NCI-H1417 treated with DMSO at 0.1 percent for 48 hours (cell line): ENCODE measurements at places on chromosomes 5 and 9.

- DNase-seq: no peak
Observed at GRCh38 chr5:150616024-150616470, 24.4 kb upstream of the SYNPO start.

DNA sequence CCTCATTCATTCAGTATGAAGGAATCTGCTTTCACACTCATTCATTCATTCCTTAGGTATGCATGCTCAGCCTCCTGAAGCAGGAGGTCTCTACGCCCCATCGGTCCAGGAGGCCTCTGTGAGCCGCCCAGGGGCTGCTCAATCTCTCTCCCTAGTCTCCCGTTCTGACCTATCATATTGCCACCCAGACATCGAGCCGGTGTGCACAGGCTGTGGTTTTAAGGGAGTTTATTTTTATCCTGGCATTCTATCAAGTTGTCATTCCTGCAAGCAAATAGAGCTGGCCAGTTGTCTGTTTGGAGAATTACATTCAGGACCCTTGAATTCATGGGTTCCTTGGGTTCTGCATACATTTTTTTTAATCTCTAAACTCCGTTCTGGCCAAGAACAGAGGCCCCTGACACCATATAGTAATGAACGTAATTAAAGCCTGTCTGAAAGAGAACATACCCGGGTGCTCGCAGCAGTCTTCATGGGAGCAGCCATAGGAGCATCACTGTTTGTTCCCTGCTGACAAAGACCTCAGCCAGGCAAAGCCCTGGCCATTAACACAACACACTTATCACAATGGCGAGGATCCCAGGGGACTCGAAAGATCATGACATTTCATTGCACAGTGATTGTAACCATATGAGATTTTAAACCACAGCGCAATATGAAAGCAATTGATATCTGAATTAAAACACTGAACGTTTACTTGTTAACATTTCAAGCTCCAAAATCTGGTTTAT is 80.9 kb downstream of the ADAMTS16 start:
- no peak for DNase-seq

DNA sequence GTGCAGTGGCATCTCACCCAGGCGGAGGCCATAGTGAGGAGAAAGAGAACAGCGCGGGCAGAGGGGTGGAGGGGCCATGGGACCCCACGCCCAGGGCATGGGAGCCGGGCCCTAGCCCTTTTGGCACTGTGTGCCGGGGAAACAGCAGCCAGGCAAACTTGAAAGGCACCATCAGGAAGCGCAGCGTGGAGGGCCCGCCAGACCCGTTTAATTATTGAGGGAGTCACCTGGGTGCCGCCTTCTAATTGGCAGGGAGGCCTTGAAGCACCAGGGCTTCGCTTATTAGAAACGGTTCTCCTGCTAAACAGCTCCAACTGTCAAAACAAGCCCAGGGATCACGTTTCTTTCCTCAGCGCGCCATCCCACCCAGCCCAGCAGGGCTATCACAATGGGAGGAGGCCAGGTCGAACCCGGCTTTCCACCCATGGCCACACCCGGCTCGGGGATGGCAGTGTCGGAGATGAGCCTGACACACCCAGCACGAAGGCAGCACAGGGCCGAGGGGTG is 104.6 kb upstream of the SARDH start:
- DNase-seq: peak; percentile 68

GRCh38 chr5:81556809-81557208 is 162.9 kb upstream of the ACOT12 start:
- no peak for DNase-seq

DNA sequence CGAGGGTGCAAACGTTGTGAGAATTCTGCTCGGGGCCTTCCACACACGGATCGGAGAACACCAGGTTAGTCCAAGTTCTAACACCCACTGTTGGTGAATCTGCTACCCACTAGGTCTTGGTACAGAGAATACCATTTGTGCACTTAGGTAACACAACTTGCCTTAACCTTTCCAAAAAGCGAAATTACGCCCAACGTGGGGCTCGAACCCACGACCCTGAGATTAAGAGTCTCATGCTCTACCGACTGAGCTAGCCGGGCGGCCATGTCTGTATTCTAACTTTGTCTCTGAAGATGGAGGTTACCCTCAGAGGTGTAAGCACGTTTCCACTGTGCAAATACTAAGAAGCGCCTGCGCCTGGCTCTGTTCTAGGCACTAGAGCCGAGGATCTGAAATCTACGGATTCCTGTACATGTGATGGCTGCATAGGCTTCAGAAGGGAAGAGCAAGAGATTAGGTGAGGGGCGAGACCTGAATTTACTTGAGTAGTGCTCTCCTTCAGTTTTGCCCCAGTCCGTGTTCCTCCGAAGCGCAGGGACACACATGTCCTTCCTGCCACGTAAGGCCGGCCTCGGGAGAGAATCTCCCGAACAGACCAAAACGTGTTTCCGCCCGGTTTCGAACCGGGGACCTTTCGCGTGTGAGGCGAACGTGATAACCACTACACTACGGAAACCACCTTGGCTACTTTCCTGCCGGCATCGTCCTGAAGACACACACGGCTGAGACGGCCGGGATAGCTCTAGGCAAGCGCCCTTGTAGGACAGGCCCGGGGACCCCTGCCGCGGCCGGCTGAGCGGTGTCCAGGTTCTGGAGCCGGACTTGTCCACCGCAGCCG is 1.1 kb upstream of the TRIM41 start:
- no peak for DNase-seq

- no peak for DNase-seq
Observed at GRCh38 chr5:75012748-75013147, 39.6 kb downstream of the GCNT4 start.

- no peak for DNase-seq
Observed at GRCh38 chr9:107008011-107008410, 145.0 kb downstream of the ZNF462 start.

DNA sequence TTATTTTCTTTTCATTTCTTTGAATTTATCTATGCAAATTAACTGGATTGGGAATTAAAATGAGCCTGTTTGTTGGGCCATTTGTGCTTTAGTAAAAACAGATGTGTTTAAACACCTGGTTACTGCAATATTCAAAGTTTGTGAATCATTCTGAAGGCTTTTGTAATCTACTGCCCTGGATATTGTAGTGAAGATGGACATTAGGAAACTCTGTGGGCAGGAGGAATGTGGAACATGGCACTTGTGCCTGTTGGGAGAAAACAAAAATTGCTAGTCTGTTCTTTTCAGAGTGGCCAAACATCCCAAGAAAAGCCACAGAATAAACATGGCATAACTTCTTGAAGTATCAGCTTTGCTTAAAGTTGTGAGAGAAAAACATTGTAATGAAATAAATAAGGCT is 40.8 kb downstream of the CHSY3 start:
- no peak for DNase-seq

DNA sequence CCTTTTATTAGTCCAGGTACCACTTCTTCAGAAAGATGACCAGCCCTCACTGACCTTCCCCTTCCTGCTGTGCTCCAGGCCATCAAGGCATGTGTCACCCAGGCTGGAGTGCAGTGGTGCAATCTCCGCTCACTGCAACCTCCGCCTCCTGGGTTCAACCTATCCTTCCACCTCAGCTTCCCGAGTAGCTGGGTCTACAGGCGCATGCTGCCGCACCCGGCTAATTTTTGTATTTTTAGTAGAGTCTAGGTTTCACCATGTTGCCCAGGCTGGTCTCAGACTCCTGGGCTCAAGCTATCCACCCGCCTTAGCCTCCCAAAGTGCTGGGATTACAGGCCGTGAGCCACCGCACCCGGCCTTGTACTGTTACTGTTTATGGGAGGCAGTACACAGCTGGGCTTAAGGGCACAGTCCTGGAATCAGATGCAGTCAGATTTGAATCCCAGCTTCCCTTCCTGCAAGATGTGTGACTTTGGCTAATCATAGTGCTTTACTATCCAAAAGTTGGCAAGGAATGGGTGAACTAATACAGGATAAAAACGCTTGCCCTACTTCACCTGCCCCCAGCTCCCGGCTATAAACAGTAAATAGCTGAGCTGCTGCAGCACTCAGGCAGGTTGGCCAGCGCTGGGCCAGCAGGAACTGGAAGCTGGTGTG is 483 bp upstream of the EIF4EBP3 start:
- no peak for DNase-seq

- no peak for DNase-seq
Observed at GRCh38 chr9:128124873-128125579, 2.5 kb downstream of the PTGES2 start.

DNA sequence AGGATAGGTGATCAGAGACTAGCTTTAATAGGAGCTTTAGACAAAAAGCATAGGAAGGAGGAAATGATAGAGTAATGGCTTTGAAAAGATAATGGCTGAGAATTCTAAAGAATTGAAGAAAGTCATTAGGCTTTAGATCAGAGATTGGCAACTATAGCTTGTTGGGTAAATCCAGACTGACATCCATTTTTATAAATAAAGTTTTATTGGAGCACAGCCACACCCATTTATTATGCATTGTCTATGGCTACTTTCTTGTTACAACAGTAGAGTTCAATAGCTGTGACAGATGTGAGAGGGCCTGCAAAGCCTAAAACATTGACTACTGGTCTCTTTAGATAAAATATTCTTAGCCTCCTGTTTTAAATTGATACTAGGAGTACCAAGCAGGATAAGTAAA is 40.7 kb upstream of the FYB1 start:
- no peak for DNase-seq

- DNase-seq: no peak
Observed at GRCh38 chr9:101098392-101098791, 69.9 kb downstream of the PLPPR1 start.

DNA sequence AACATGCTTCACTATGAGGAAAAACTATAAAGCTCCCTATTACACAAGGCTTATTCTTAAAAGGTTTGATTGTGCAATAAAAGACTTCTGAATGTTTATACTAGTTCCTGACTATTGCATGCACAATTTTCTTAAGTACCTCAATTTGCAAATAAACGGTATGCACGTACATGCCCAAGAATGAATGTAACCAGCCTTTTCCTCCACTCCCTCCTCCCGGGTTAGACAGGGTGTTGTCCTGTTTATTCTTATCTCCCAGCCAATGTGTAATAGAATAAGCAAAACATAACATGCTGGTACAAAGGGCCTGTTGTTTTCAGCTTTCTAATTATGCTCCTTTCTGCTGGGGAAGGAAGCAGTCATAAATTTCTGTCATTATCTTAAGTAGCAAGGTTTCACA is 79.1 kb downstream of the AOPEP start:
- DNase-seq: peak; percentile 55

- DNase-seq: peak; percentile 27
Observed at GRCh38 chr5:147188200-147189108, 46.4 kb upstream of the STK32A start.

DNA sequence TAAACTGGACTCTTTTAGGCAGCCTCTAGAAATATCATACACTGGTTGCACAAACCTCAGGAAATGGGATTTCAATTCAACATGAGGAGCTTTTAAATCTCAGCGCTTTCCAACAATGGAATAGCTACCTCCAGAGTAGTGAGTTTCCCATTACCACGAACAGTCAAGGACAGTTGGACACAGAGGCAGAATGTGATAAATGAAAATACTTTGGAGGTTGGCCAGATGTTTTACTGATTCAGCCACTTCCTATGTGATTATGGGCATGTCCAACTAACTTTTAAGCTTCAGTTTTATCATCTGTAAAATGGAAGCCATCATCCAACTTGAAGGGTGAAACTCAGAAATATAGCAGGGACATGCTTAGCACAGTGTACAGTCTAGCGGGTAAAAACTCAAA is 2.1 kb downstream of the FBXW2 start:
- no peak for DNase-seq

- no peak for DNase-seq
Observed at GRCh38 chr9:98099898-98100297, 19.1 kb downstream of the TRIM14 start.

- no peak for DNase-seq
Observed at GRCh38 chr9:31251386-31251785, 1133.1 kb upstream of the ACO1 start.

DNA sequence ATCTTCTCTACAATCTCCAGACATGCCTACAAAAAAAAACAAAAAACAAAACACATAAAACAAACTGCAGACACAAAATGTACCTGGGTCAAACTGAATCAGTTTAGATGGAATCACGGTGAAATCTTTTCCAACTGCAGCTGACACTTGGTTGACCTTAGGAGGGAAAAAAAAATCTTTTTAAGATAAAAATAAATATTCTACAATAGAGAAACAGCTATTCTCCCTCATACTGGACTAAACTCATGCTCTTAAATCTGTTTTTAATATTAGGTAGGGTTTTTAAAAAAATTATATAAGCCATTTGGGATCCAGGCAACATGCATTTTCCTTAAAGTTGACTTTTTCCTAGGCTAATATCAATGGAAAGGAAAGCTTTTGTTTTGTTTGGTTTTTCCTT is 33.8 kb upstream of the CER1 start:
- DNase-seq: no peak

GRCh38 chr5:113330533-113331208 is 104.1 kb downstream of the TSSK1B start:
- no peak for DNase-seq

- DNase-seq: peak; percentile 91
Observed at GRCh38 chr9:129460323-129461261, 160.3 kb downstream of the C9orf50 start.

DNA sequence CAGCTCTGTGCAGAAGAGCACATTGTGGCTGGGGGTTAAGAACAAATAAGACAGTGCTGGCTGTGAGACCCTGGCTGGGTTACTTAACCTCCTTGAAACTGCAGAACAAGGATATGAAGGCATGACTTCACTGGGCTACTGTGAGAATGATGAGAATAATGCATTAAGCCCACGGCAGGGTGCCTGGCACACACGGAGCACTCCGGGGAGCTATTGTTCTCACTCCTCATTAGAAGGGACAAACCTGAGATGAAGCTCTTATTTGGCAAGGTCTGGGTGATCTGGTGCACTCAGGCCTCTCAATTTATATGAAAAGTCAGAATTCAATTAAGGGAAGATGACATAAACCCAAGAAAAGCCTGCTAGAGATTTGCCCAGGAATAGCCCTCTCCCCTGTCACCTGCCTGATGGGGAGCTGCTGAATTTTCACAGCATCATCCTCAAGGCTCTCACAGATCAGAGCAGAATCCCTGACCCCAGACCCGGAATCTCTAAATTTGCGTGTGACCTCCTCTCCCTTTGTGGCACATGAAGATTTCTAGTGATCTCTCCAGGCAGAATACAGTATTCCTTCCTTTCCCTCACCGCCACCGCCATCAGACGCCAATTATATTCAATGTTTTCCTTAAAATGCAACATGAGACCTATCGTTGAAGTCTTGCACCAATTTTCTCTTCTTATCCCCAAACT is 102.1 kb downstream of the COL23A1 start:
- no peak for DNase-seq

DNA sequence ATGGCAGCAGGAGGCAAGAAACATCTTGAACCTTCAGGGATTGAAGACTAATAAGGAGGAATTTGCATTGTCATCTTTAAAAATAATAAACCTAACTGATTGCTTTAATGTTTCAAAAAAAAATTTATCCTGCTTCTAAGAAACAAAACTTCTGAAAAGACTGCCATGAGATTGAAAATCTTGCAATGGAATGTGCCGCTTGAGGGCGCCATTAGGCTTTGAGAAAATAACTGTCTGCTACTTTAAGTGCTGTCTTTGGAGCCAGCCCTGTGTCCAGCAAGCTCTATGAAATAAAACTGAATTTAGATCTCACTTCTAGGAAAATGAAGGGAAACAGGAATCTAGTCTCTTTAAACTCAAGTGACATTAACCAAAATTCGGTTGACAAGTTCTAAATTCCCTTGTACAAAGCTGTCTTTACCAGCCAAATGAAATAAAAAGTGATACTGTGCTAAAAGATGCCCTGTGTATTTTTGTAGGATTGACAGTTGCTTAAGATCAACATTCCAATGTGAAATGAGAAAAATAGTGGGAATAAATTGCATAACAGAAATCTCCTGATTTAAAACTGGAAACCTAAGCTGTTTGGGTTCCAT is 79.4 kb downstream of the ESM1 start:
- DNase-seq: no peak

- DNase-seq: no peak
Observed at GRCh38 chr5:39131210-39132127, 57.3 kb upstream of the RICTOR start.
